ENCODE measurements at places on chromosomes 4 and X.

- DNase-seq, result no peak
Measured at GRCh38 chr4:39346856-39347519, 19.2 kb downstream of the RFC1 start.

DNA sequence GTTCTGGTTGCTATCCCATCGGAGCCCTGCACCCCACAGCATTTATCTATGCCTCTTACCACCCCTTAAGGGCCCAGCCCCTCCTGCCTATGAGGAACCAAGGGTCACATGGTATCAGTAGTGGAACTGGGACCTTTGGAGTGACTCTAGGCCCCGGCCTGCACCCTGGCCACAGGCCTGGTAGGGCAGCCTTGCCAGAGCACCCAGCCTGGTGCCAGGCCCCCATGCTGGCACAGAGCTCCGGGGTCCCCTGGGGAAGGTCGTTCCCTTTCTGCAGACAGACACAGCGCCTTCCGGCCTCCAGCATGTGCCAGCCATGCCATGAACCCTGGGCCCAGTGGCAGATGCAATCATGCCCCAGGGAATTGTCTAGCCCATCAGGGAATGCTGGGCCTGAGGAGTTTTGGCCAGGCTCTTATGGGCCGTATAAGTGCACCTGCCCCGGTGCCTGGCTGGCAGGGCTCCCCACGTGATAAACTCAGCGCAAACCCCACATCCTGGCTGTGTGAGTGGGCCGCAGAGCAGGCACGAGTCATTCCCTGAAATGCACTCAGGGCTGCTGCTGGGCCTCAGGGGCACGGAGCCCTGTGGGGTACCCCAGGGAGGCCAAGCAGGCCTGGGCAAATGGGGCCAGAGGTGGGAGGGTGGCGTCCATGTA is 19.8 kb upstream of the ADD1 start:
- DNase-seq, result no peak

DNA sequence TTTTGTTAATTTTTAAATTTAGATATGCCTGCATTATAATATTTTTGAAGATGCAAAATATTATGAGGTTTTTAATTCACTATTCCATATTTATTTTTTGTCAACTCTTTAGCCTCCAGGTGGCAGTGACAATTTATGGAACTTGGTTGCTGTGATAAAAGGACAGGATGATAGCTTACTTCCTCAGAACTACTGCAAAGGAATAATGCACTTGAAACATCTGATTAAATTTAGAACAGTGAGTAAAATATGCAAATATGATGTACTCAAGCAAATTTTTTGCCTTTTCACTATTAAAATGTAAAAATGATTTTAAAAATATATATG is 45.1 kb downstream of the SPATA4 start:
- peak; percentile 72 for DNase-seq

GRCh38 chr4:112517911-112518310 is 1.9 kb upstream of the NEUROG2 start:
- no peak for DNase-seq

GRCh38 chr4:113645771-113646441 is 115.6 kb downstream of the CAMK2D start:
- DNase-seq, result peak; percentile 94

DNA sequence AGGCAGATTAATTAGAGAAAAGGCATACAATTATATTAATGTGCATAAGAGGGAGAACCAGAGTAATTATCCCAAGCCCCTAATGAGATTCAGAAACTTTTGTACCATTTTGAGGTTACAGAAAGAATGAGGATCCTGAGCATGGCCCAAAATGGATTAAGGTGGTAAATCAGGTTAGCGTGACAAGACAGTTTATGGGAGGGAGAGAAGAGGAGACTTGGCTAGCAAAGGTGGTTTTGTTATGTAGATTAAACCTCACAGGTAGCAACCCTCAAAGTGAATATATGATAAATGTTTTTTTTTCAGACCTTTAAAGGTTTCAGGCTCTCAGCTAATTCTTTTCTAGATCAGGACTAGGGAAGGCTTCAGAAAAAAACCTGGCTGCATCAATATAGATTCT is 781.8 kb downstream of the FAM133A start:
- DNase-seq, result no peak

GRCh38 chr4:119794681-119795080 is 166.1 kb upstream of the PDE5A start:
- DNase-seq, result no peak

GRCh38 chr4:124745985-124746801 is 33.7 kb upstream of the ANKRD50 start:
- no peak for DNase-seq

- no peak for DNase-seq
Measured at GRCh38 chrX:103849558-103849957, 17.5 kb upstream of the RAB9B start.

- no peak for DNase-seq
Measured at GRCh38 chrX:1224954-1225353, 12.5 kb upstream of the CRLF2 start.

- DNase-seq, result no peak
Measured at GRCh38 chr4:16238327-16238726, 12.1 kb upstream of the TAPT1 start.

DNA sequence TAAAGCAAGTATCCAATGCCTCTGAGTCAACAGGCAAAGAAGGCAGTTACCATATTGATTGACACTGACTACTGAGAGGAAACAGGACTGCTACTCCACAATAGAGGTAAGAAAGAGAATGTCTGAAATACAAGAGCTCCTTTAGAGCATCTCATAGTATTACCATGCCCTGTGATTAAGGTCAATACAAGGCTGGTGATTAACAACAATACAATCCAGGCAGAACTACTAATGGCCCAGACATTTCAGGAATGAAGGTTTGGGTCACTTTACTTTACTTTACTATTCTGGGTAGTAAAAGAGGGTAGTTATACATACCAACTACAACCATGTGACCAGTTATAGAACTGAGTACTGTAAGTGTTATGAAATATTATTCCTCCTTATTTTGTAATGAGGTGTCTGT is 44.5 kb downstream of the BRWD3 start:
- DNase-seq, result peak; percentile 51

DNA sequence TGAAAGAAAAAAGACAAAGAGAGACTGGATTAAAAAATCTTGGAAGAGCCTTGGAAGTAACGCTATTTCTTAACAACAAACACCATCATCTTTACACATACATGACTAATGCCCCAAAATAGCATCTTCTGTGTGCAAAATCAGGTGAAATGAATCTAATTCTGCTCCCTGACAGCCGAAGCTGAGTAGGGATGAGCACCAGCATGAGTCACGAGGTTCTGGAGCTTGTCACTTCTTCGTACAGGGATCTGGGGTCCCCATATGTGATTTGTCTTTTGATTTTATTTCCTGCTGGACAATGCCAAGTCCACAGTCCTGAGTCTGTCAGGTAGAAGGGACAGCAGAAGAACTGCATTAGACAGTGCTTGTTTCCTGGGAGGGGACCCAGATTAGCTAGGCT is 55.9 kb downstream of the OSTC start:
- no peak for DNase-seq

GRCh38 chrX:18855919-18856644 is 127.8 kb downstream of the PHKA2 start:
- peak; percentile 77 for DNase-seq

DNA sequence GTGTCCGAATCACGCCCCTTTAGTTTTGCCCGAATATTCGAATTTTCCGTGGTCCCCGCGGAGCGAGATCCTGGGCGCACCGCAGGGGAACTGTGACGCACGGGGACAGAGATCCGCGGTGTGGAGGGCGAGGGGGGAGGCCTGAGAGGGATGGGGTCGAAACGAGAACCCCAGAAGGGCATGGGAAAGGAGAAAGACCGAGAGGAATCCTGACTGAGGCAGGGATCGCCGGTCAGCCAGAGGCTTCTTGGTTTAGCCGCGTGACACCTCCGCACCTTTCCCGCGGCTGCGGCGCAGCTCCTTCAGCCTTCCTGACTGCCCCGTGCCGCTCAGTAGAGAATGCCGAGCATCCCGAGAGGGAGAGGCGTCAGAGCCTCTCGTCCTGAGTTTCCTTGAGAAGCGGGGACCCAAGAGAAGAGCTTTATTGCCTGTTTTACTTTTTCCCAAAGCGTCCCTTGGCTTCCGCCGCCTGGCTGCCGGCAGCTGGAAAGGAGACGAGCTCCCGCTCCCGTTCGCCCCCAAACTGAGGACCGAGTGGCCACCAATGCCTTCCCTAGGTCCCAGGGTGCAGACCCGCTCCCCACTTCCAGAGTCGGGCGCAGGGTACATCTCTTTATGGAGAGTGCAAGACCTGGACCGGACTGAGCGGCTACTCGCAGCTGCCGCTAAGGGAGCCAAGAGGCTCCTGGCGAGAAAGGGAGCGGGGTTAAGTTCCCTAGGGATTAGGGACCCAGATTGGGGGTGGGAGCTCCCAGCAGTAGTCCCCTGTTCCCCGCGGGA is 911 bp upstream of the GPR50 start:
- no peak for DNase-seq

GRCh38 chrX:136525738-136526606 is 6.0 kb upstream of the VGLL1 start:
- DNase-seq, result peak; percentile 84

DNA sequence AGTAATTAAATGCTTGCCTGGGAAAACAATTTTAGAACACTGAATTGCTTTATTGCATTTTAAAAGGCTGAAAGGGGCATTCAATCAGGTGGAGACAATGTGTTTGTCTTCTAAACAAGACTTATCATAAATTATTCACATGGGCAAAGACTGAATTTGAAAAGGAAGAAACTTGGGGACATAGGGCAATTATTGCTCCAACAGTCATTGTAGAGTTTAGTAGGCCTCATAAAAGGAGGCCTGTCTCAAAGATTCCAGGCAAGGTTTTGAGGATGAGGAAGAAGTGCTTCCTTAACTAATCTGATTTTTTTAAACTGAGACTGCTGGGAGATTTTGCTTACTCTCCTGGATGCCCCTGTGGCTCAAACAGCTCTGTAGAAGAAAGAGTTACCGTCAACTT is 174.4 kb upstream of the RPS6KA3 start:
- DNase-seq, result no peak

DNA sequence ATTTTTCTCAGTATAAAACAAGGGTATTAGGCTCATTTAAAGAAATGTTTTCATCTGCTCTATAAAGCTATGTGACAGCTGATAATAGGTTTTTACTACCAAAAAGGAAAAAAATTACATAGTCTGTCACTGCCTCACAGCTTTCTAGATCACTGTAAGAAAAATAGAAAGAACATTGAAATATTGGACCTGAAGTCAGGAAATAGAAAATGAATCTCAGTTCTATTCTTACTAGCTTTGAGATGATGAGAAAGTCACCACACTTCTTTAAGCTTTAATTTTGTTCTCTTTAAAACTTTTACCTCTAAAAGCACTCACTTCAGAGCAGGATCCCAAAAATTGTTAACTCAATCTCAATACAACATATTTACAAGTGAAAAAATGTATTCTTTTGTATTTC is 45.3 kb upstream of the CAMK2D start:
- DNase-seq, result no peak

DNA sequence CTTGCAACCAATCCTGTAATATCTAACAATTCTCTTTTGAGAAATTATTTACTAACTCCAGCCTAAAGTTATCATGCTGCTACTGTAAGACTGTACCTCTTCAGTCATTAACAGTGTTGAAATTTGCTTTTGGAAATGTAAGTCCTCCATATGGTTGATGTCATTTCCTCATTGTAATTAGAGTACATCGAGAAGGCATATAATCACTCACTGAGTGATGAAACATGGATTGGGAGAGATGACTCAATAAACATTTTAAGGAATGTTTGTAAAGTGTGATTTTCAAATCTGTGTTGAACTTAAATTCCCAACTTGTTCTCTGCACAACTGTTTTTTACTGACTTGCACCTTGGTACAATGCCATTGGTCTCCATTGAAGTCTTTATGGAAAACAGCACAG is 61.2 kb downstream of the HMGB2 start:
- peak; percentile 96 for DNase-seq
